ENCODE measurements at places on chromosomes 4 and X.
A peak's percentile ranks its signal among the peaks of the same experiment; 100 is the strongest.

DNA sequence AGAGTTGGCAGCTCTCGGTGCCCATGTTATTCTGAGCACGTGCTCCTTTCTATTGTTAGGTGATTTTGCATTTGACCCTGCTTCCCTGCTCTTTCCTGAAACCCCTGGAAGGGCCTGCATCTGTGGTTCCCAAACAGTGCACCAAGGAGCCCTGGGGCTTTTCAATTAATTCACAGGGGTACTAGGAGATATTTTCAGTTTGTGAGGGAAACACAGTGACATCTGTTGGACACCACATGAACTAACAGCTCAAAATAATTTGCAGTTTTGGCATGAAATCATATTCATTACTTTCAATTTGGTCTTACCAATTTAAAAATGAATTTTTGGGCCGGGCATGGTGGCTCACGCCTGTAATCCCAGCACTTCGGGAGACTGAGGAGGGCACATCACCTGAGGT is 156.6 kb downstream of the GATB start:
- peak; percentile 11 for DNase-seq

- DNase-seq, result no peak
Observed at GRCh38 chrX:81779701-81780100, 577.8 kb downstream of the SH3BGRL start.

DNA sequence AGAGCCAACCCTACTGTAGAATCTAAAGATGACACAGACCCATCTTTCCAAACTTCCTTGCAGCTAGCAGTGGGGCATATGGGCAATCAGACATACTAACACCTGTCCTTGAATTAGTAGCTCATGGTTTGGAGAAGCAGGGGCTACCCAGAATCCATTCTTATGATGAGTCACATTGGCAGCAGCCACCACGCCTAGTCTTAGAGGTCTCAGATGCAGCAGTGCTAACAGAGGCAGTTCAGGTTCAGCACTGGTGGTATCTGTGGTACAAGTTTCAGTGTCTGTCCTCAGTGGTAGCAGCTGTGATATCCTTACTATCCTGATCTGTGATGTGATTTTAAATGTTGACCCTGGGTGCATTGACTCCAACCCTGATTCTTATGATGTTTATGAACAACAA is 68.1 kb downstream of the FRMPD4 start:
- DNase-seq, result no peak

- no peak for DNase-seq
Observed at GRCh38 chr4:155712846-155713245, 46.0 kb upstream of the GUCY1B1 start.

GRCh38 chrX:8841911-8842310 is 40.7 kb upstream of the FAM9A start:
- DNase-seq, result peak; percentile 18

DNA sequence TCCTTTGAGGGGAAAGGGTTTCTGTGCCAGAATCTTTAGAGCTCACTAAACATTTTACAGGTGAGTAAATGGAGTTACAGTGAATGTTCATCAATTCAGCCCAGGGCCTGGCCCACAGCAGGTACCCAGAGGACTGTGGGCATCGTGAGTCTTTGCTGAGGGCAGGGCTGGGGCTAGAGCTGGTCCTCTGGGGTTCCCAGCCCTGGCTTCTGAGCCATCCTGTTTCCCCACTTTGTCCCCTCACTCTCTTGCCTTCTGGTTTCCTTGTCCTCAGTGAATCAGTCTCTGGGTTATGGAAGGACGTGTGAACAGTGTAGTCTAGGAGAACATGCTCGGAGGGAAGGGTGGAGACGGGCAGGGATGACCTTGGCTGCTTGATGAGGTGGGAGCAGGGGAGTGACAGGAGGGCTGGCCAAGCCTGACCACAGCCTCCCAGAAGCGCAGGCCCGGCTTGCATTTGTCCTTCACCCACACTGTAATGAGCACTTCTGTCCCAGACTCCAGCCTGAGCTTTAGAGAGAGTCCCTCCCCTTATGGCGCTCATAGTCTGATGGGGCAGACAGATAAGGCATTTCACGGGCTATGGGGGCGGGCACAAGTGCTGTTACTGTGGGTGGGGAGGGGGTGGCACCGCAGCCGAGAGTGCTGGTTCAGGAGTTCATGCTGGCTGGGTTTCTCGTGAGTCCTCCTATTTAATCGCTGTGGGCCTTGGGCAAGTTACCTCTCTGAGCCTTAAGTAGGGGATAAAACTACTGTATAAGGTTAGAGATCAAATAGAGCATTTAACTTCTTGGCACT is 17.3 kb downstream of the TBC1D14 start:
- DNase-seq, result no peak

Measured in fibroblast of skin of abdomen (primary cell).